HuH-7.5 (cell line): ENCODE measurements at places on chromosomes 12 and 14.
A peak's percentile ranks its signal among the peaks of the same experiment; 100 is the strongest.

- DNase-seq: no peak
Observed at GRCh38 chr14:78142998-78143397, 27.2 kb upstream of the NRXN3 start.

DNA sequence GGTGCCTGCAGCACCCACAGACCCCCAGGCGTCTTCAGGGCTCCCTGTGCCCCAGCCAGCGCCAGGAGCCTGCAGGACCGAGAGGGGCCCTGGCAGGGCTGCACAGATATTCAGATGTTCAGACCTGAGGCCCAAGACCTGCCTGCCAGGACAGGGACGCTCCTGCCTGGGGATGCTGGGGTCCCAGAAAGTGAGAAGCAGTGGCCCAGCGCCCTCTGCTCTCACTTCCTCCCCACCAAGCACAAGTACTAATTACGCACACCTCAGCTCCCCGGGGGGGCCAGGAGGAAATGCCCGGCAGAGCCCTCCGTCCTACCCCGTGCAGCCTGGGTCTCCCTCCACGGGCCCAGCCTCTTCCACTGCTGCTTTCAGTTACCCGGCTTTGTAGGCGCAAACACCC, 28.8 kb upstream of the INF2 start:
- no peak for DNase-seq

GRCh38 chr14:102731871-102732800, 45.1 kb upstream of the TRAF3 start:
- no peak for DNase-seq

GRCh38 chr12:88083634-88084033, 54.4 kb upstream of the C12orf50 start:
- DNase-seq: no peak

GRCh38 chr12:101596172-101596571, 1.4 kb downstream of the MYBPC1 start:
- DNase-seq: no peak

DNA sequence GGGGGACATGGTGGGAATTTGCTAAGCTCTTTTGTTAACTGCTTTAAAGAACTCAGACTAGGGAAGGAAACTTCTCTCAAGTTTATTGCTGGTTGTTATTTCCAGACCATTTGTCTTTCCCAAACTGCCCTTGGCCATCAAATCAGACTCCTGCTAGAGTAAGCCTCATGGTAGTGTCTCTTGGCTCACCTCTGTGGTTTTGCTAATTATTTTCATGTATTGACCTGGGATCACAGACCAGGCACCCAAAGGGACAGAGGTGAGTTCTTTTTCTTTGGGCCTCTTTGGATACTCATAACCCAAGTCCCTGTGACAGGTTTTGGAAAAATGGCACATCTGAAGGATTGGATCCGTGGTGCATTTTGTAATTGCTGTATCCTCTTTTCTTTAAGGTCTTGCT, 11.2 kb downstream of the ETV6 start:
- no peak for DNase-seq

GRCh38 chr14:38290601-38291188, 34.8 kb upstream of the CLEC14A start:
- DNase-seq: no peak

DNA sequence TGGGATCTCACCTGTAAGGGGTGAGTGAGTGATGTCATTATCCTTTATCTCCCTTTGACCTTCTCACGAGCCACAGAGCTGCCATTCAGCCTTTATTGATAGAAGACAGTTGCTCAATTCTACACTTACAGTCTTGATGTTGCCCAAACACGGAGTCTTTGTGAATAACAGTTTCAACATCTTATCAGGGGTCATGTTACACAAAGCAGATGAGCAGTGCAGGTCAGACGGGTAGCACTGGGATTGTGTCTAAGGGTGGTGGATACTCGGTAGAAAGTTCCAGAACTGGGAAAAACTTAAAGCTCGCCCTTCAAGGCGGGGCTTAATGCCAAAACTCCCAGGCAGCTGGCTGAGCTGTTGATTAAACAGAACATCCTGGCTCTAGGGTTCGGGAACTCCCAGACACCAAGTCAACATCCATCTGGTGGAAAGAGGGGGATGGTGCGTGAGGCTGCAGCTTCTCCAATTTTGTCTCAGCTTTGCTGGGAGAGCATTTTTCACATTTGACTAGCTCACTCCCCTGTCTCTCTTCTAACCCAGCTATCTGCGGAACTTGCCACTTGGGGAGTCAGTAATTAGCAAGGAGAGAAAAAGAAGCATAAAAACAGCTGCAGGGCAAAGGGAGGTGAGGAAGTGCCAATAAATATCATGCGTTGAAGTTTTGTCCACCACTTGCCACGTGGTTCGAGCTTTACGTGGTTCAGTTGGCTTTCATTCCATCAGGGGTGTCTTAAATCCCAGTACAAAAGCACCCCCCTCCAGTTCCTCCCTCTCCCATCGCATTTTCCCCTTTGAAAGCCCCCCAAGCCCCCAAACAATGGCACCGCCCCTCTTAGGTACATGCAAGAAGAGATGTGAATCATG, 31.0 kb downstream of the FOXN4 start:
- DNase-seq: peak; percentile 81

GRCh38 chr14:77791225-77791600, 8.7 kb upstream of the ADCK1 start:
- no peak for DNase-seq

DNA sequence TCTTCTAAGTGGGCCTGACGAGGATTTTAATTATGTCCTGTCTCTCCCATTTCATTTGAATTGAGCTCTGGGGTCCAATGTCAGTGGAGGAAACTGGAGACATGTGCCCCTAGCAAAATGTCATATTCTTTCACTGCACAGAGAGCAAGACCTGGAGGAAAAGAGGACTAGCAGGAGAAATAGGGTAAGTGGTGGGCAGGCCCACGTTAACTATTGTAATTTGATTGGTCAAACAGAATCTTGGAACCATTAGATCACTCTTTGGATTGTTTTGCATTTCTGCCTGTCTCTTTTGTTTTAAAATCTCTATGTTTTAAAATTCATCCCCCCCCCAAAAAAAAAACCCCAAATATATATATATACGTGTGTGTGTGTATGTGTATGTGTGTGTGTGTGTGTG, 113.9 kb upstream of the PELI2 start:
- DNase-seq: no peak

GRCh38 chr12:23954332-23954731, 4.9 kb upstream of the SOX5 start:
- no peak for DNase-seq

- no peak for DNase-seq
Observed at GRCh38 chr12:2681450-2682205, 113.1 kb upstream of the FKBP4 start.

GRCh38 chr12:58143498-58143995, 202.2 kb downstream of the ATP23 start:
- no peak for DNase-seq

DNA sequence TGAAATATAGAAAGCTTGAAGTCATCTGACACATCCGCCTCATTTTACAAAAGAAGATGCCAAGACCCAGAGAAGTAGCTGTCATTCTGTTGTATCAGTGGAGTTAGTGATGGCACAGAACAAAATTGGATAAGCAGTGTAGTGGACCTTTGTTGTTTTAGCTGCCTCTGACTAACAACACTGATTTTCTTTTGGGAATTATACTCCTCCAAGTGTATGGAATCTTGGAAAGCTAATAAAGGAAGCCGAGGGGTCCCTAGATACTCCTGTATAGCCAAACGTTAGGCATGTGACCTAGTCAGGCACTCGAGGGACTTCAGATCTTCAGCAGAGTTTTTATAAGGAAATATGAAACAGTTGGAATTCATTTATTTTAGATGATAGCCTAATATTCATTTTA, 94.5 kb downstream of the OTOGL start:
- DNase-seq: no peak

DNA sequence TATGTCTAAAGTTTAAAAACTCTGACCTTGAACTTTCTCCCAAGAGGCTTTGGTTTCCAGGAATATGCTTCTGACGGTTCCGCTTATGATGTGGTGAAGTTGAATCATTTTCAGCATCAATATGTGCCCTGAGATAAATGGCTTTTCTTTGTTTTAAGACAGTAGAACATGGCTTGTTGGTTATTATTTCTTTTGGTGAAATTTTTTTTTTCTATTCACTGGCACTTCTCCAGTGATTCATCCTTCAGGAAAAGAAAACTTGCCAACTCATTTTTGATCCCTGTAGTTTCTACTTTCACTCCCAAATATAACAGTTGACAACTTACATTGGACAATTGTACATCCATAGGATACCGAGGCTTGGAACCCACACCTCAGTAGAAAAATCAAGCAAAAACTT, 1301.2 kb upstream of the FLRT2 start:
- no peak for DNase-seq

GRCh38 chr12:58026426-58026825, 85.1 kb downstream of the ATP23 start:
- no peak for DNase-seq
